ENCODE measurements at places on chromosomes 12 and 14. TPM values are rescaled to one million over a fixed set of nuclear protein-coding genes. Genes with fewer than 3 reads are reported as not detected.

The DAAM1 gene
- 62.5 TPM for total RNA-seq

The SYNDIG1L gene
- total RNA-seq = 0.34 TPM

The KCNC2 gene
- total RNA-seq = not detected

The PLA2G1B gene
- not detected for total RNA-seq

The FGD4 gene
- total RNA-seq = 85.6 TPM

The PFDN5 gene
- 379 TPM for total RNA-seq

The FIGNL2 gene
- 44.5 TPM for total RNA-seq

The CCDC184 gene
- total RNA-seq = not detected

The SOAT2 gene
- total RNA-seq = 0.98 TPM

The TAS2R42 gene
- not detected for total RNA-seq

The PHLDA1 gene
- total RNA-seq = 47.4 TPM

The EPS8 gene
- 20.4 TPM for total RNA-seq

The HCAR3 gene
- not detected for total RNA-seq

- peak; percentile 58 for DNase-seq
Measured at GRCh38 chr14:101235335-101236103, 325.8 kb upstream of the DIO3 start.

- DNase-seq = no peak
Measured at GRCh38 chr12:113293100-113293499, 41.8 kb downstream of the SLC8B1 start.

DNA sequence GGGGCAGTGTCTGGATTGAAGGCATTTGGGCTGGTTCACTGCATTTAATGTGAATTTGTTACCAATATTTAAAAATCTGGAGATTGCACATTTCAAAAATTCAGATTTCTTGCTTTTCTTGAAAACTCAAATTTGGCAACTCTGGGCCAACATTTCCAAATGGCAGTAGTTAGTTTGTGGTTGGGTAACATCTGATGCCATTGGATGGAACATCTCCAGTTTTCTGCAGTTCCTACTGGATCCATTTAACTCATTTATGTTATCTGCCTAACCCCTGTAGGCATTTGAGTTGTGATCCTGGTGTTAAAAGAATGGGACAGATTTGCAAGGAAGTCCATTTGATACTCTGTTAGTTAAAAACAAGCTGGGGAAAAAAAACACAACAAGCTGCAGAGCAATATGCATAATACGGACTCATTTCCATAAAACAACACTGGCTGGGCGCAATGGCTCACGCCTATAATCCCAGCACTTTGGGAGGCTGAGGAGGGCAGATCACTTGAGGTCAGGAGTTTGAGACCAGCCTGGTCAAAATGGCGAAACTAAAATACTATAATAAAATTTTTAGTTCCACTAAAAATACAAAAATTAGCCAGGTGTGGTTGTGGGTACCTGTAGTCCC is 7.9 kb downstream of the EIF2B2 start:
- no peak for DNase-seq

GRCh38 chr12:52081263-52081733 is 1.8 kb downstream of the SMIM41 start:
- DNase-seq = no peak

DNA sequence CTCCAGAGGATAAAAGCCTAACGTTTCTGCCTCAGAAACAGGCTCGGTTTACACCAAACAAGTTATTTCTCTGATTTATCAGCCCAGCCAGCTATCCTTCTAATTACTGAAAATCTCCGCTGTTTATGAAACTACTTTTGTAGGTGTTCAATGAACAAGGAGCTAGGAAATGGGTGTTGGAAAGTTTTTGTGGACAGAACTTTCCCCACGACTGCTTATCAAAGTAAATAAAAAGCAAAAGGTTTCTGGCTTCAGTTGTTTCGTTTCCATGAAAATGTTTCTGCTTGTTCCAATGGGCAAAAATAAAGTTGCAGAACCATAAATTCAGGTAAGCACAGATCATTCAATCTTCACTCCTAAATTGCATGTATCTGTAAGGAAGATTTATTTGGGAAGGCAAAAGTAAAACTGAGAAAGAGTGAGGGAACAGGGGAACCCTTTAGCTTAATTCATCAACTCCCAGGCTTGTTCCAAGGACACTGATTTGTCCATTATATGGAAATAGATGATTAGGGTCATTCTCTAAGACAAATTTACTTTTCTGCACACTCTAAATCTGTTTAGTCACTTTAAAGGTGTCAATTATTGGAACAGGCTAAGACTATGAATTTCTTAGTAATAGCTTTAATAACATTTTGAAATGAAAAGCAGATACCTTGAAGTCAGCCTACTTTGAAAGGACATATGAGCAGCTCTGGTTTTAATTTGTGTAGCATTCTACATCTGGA is 175.9 kb upstream of the CDKN3 start:
- no peak for DNase-seq

DNA sequence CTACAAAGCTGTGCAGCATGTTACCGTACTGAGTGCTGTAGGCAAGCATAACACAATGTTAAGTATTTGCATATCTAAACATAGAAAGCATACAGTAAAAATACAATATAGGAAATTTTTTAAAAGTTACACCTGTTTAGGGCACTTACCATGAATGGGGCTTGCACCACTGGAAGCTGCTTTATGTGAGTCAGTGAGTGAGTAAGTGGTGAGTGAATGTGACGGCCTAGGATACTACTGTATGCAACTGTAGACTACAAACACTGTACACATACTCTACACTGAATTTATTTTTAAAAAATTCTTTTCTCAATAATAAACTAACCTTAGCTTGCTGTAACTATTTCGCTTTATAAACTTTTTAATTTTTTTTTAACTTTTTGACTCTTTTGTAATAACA is 82.1 kb upstream of the FSCB start:
- DNase-seq = no peak

DNA sequence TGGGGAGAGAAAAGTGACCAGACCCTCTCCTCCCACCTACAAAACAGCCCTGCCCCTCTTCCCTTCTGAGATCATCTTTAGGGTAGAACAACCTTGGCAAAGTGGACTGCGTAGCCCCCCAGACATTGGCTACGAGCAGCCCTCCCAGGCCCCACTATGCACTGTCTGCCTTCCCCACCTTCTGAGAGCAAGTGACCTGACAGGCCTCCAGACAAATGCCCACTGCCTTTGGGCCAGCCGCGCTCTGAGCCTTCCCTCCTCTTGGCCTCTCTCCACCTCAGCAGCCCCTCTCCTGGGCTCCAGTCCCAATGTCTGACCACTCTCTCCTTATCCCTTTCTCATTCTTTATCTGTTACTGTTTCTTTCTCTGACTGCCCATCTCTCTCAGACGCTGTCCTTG is 46.5 kb upstream of the CCND2 start:
- peak; percentile 7 for DNase-seq

DNA sequence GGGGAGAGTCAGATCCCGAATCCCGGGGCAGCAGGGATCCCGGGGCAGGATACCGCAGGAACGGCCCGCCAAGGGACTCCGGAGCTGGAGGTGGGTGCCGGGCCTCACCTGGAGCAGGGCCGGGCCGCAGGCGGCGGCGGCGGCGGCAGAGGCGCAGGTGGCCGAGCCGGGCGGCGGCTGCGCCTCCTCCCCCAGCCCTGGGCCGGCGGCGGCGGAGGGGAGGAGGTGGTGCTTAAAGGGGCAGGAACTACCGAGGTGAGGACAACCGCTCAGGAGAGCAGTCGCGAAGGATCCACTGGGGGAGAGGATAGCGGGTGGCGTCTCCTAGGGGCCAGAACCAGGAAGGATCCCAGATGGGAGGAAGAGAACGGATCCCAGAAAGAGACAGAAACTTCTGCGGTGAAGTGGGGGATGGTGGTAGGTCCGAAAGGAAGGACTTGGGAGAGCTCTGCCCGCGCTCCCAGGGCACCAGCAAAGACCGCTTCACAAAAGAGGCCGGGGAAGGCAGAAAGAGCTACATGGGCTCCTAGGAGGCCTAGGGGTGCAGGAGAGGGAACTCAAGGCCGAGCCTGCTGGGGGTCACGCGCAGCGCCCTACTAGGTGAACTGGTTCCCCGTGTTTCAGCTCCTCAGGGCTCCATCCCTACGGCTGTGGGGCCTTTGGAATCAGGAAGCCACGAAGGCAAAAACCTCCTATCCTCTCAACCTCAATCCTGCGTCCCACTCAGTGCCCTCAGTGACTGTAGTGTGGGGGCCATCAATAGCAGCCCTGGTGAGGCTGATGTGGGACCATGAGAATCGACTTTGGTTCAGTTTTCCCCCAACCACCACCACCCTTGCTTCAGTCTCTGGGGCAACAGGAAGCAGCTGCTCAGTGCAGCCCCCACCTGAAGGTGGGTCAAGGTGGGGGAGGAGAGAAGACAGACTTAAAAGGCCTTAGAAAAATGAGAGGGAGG is 5.0 kb upstream of the BAZ2A start:
- peak; percentile 44 for DNase-seq

- no peak for DNase-seq
Measured at GRCh38 chr14:30238936-30239335, 311.3 kb upstream of the PRKD1 start.

- DNase-seq = no peak
Measured at GRCh38 chr12:65754744-65755595, 69.3 kb upstream of the HMGA2 start.

DNA sequence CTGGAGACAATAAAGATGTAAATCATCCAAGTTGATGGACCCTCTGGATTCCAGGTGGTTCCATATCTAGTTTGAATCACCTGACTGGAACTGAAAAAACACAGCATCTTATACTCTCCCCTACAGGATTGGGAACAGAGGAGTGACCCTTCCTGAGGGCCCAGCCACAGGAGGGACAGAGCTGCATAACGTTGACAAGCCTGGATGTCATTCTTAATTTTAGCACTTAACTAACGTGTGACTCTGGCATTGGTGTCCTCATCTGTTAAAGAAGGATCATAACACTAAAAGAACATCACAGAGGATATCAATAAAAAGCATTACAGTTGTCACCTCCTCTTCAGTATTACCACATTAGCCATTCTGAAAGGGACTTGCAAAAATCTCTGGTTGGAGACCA is 47.7 kb downstream of the STON2 start:
- no peak for DNase-seq

DNA sequence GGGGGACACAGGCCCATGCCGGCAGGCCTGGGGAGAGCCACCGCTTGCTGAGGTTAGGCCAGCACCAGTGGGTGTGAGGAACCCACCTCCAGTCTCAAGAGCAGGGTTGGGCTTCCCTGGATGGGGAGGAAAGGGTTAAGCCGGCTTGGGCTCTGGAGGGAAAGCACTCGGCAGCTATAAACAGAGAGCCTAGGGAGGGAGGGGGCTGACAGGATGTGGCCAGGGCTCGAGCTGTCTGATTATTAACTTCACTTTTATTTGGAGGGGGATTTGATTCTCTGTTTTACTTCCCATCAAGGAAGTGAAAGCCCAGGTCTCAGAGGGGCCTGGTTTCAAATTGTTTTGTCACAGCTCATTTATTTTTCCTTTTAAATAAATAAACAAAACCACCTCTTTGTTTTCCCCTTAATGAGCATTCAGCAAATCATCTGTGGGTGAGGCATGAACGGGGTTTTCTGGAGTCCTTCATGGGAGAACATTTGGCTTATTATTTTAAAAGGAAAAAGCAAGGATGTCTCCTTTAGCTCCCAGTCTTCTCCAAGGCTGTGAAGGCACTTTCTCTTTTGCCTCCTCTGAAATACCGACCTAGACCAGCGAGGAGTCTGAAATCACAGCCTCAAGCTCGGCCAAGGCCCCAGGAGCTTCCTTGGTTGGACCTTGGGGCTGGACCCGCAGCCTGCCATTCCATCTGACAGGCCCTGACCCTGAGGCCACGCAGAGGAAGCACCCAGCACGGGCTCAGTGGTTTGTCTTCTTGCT is 21.9 kb upstream of the ZFP36L1 start:
- DNase-seq = no peak

- peak; percentile 13 for DNase-seq
Measured at GRCh38 chr14:89543425-89543790, 126.4 kb upstream of the FOXN3 start.

DNA sequence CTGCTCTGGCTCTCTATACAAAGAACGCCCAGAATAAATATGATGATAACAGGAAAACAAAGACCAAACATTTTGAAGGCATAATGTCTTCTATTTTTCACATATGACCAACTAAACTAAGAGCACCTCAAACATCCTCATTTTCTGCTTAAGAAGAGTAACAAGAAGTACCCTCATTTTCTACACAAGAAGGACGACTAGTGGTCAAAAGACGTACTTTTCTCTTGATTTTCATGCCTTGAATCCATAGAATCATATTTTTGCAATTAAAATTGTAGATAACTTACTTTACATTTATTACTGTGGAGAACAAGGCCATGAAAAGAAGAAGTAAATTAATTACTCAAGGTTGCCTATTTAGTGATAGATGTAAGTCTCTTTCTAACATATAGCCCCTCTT is 358.6 kb downstream of the DUSP6 start:
- DNase-seq = no peak

GRCh38 chr12:9365296-9365695 is 157.1 kb upstream of the PZP start:
- no peak for DNase-seq

Measured in progenitor cell of endocrine pancreas (in vitro differentiated cells).